ENCODE measurements at places on chromosomes 3 and 15.

DNA sequence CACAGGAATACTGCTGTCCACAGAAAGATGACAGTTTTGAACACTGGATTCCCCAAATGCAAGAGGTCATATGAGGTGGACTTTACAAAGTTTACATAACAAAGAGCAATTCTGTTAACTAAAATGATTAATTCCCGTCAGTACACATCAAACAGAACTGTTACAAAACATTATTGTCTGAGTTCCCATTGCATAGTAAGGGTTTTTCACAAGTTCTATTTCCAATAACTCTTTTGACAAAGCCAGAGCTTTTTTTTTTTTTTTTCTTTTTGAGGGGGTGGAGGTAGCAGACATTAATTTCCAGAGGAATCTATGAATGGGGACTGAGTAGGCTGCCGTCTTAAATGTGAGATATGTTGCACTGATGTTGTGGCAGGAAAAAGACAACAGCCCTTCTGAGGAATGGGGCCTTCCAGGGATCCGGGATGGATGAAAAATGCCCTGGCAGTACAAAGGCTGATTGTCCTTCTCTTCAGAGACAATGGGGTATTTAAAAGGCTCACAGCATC, 178.1 kb upstream of the KBTBD8 start:
- DNase-seq: no peak

- DNase-seq: no peak
Observed at GRCh38 chr3:39850716-39851032, 41.3 kb downstream of the MYRIP start.

DNA sequence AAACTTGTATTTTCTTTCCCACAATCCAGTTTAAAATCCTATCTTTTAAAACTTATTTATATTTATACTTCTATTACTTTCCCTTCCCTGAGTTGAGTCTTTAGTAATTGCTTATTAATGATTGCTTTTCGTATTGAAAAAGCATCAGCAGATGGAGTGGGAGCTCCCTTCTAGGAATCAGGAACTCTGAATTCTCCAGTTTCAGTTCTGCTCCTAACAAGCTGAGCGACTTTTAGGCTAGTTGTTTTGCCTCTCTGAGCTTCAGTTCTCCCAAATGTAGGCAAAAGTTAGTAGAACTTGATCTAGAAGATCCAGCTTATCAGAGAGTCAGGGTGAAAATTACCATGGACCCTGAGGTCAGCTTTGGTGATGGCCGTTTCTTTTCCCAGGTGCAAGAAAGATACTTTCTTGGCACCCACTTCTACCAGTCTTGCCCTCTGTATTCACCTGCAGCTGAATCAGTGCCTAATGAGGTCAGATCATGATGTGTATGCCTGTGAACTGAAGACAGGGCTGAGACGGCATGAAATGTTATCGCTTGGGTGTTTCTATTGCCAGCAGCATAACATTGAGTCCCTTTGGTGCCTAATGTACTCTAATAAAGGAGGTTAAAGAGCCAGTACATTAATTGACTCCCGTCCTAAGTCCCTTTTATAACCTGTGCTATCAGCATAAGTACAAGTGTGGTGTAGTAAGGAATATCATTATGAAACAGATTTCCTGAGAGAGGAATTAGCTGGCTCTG, 194.5 kb upstream of the TBC1D5 start:
- no peak for DNase-seq

DNA sequence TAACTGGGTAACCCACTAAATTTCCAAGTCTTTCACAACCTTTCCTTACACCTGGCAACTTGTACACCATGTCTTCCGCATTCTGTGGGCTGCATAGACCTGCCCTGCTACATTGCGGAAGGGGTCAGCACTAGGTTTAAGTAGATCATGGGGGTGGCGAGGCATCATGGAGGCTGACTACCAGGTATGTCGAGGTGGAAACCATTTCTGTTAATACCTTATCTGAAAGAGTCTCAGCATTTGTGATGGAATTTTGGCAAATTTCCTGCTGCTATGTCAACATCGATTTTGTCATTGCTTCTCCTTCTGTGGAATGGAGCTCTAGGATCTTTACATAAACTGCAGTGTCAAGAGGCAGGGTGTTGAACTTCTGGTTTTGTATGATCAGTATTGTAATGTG, 187.2 kb downstream of the GHSR start:
- no peak for DNase-seq

- DNase-seq: no peak
Observed at GRCh38 chr3:11323813-11324212, 51.6 kb downstream of the ATG7 start.

Data from AML-193 (cell line).